Midbrain (tissue), 1 donor: ENCODE measurements at places on chromosomes 6 and 20.
A peak's percentile ranks its signal among the peaks of the same experiment; 100 is the strongest.

GRCh38 chr6:2633736-2634135 is 117.0 kb downstream of the MYLK4 start:
- DNase-seq = peak; percentile 5

DNA sequence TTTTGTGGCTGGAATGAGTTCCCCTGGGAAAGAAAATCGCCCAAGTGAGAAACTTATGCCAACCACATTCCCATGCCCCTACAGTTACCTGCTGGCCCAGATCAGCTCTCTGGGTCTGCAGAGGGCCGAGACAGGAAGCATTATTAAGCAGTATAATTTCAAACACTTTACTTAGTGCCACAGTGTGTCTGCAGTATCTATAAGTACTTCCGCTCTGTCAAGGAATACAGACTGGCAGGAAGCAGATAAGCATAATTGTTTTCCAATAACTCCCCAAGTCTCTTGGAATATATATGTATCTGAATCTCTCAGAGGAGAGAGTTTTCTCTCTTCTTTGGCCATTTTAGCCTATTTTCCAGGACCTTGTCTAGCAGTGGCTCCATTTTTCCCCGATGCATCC is 24.9 kb downstream of the SAYSD1 start:
- DNase-seq = no peak

- no peak for DNase-seq
Observed at GRCh38 chr20:57573242-57573641, 12.3 kb downstream of the PCK1 start.

DNA sequence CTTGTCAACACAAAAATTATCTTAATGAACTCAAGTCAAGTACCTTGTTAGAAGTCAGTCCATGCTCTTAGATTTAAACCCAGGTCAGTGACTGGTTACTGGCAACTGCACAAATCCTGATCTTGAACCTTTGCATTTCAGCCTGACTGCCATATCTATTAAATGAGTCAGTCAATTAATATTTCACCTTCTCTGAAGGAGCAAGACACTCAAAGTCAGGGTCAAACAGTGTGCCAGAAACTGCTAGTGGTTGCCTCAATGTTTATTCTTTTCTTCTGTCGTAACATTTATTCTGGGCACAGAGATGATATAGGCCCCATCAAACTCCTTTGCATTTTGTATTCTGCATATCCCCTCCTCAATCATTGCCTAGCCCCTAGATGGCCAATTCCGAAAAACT is 193.9 kb upstream of the MOCS1 start:
- no peak for DNase-seq

GRCh38 chr6:109347779-109348178 is 34.5 kb downstream of the CD164 start:
- no peak for DNase-seq

DNA sequence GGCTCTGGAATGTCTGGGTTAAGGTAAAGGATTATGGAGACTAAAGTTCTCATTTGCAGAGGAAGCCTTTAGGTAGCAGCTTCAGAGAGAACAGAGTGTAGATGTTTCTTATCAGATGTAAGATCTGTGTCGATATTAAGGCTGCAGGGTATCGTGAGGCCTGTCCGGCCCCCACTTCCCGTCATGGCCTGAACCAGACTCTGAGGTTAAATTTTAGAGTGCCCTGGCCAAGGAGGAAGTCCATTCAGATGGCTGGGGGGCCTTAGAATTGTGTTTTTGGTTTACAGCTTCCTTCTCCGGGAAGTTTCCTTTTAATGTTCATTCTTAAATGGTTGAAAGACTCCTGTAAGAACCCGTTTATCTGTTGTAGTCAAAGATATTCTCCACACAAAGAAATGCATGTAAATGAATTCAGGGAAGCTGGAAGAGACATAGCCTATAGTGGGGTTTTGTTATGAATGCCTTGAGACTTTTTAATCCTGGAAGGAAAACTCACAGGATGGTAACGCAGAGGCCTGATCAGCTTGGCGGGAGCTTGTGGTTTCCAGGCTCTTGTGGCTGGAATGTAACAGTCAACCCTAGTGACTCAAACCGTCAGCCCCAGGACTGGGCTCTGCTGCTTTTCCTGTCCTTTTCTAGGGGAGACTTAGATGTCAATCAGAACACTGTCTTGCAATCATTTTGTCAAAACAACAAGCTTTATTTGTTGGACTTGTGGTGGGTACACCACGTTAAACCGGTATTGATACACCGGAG is 34.7 kb downstream of the KIF25 start:
- DNase-seq = no peak

DNA sequence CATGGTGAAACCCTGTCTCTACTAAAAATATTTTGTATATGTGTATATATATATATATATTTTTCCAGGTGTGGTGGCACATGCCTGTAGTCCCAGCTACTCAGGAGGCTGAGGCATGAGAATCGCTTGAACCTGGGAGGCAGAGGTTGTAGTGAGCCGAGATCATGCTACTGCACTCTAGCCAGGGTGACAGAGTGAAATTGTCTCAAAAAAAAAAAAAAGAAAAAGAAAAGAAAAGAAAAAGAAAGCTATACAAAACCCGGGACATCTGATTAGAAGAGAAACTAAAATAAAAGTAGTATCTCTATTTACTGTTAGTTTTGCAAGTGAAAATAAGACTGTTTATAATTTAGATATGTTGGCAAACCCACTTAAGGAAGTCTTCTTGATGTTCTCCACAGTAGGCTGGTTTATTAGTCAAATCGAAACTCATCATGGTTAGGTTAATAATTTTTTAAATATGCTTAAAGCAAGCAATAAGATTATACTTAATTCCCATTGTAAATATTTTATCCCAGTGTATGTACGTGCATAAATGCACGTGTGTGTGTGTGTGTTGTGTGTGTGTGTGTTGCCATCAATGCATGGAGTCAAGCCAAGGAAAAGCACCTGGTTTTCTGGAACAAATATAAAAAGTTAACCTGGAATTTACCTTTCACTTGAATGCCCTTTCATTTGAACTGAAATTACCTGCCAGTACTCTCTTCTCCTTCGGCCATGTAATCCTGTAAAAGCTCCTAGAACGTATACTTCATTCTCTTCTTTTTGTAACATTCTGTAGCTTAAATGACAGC is 7.1 kb downstream of the VNN2 start:
- no peak for DNase-seq

- no peak for DNase-seq
Observed at GRCh38 chr20:3706774-3707507, 5.5 kb downstream of the SIGLEC1 start.

DNA sequence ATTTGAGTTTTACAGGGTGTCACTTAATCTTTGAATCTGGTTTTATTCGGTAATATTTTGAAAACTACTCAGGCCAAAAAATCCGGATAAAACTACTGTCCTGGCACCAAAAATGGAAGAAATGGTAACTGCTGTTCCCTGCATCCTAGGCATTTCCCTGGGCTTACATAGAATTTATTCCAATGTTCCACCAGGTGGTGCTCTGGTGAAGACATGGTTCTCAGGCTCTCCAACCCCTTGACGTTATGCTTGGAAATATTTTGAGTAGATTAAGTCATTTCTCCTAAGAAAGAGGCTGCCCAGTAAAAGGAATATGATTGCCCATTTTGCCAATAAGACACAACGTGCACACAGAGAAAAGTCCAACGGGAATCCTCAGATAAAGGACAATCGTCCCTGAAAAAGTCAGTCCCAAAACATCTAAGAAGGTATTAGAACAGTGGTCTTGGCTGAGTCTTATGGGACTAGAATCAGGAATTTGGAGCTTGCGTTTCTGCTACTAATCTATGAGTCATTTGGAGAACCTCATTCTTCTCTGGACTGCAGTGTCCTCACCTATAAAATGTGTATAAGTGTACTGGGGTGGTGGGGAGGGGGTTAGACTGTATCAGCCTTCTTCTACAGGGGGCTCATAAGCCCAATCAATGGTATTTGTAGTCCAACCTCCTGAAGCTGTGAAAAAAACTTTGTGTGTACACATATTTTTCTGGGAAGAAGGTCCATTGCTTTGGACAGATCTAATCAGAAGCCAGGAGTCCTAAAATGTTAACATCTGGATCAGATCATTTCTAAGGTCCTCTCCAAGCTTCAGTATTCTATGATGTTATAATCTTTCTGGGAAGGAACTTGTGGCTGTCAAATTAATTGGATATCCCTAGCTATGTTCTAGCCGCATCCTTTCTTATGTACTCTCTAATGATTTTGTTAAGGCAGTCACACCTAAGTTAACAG is 131.0 kb upstream of the BMP2 start:
- DNase-seq = peak; percentile 1

DNA sequence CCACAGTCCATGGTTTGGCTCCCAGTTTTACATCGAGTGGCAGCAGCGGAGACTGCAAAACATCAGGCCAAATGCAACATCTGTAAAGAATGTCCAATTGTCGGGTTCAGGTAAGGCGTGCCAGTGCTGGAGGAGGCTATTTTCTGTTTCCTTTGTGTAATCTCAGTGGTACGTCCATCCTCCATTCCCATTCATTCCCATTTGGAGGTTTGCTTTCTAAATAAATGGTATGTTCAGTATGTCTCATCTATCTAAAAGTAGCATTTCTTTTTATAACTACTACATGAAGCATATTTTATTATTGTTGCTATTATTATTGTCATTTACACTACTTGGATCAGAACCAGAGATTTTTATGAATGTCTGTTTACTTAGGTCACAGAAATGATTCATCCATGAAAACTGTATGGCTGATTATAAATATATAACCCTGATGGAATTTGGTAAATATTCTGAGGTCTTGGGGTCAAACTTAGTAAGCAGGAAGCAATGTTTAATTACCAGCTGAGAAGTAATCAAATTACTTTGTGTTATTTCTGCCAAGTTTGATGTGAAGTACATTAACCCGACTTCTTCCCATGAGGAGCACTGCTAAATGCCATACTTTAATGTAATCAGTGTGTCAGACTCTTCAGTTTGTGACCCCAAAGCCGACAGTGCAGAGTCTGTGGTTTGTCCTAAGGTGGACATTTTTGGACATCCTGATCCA is 512.9 kb downstream of the UTRN start:
- DNase-seq = no peak

DNA sequence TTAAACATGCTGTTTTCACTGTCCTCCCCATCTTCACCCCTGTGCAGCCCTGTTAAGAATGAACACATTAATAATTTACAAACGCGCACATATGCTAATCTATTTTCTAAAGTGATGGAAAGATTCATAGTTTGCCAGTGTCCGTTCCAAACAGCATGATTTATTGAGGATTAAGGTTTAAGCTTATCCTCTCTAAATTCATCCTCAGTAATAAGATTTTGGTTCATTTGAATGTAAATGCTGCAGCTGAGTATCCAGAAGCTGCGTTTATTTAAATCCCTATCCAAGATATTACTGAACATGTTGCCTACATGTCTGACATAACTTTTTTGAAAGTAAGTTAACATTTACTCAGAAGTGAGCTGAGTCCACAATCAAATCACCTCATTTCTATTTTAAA is 42.8 kb upstream of the FAM135A start:
- DNase-seq = no peak

- DNase-seq = no peak
Observed at GRCh38 chr6:127792616-127793015, 108.2 kb downstream of the THEMIS start.

GRCh38 chr20:33857722-33858563 is 46.8 kb downstream of the CHMP4B start:
- no peak for DNase-seq

- DNase-seq = no peak
Observed at GRCh38 chr6:63263444-63263843, 52.2 kb downstream of the FKBP1C start.

DNA sequence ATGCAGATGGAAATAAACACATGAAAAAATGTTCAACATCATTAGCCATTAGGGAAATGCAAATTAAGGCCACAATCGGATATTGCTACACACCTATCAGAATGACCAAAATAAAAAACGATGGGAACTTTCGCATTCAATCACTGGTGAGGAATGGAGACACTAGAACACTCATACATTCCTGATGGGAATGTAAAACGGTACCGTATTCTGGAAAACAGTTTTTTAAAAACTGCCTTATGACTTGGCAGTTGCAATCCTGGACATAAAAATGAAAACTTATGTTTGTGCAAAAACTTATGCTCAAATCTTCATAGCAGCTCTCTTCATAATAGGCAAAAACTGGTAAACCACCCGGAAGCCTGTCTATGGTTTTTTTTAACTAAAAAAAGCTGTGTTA is 146.0 kb downstream of the CEBPB start:
- no peak for DNase-seq

DNA sequence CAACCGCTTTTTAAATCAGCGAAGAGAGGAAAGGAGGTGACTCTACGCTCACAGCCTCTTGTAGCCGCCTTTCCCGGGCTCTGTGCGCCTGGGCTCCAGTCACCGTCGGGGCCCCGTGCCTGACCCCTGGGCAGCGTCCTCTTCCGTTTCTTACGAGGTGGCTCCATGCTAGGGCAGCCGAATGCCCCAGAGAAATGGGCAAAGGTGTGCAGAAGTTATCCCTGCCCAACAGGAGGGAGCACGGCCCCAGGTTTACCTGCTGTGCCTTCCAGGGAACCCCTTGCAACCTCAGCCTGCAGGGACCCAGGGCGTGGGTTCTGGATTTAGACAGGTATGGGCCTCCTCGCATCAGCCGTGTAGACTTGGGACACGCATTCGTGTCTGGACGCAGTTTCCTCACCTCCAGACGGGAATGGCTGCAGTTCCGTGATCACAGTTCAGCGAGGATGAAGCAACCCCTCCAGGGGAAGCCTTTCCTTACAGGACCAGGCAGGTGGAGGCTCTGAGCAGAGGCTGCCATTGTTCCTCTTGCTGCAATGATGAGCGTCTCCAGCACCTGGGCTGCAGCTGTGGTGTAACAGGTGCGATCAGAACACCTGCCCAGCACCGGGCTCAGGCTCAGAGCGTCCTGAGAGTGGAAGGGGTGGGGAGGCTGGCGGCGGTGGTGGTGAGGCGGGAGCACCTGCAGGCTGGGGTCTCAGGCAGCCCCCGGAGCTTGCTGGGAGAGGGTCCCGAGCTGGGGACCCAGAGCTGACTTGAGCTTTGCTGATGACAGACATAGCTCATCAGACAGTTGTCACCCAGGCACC is 81.3 kb upstream of the BHLHE23 start:
- DNase-seq = no peak

DNA sequence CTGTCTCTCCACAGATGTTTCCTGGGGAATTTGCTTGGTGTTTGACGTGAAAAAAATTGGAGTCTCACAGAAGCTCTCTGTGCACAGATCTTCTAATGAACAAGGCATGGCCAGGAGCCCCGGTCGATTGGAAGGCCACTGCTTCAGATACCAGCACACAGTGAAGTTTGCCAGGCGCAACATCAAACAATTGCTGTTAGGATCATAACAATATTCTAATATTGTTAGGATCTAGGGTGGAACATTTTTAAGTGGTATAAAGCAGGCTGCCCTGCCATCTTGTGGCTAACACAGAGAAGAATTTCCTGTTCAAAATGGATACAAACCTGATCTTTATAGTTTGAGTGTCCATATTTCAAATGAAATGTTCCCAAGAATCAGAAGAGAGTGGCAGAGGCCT is 64.1 kb downstream of the C6orf118 start:
- DNase-seq = peak; percentile 35

GRCh38 chr6:15755526-15755925 is 92.7 kb upstream of the DTNBP1 start:
- peak; percentile 17 for DNase-seq

- DNase-seq = no peak
Observed at GRCh38 chr6:152054441-152054840, 247.0 kb downstream of the ESR1 start.
